ENCODE measurements at places on chromosomes 6 and 20. TPM values are rescaled to one million over a fixed set of nuclear protein-coding genes. Genes with fewer than 3 reads are reported as not detected.

Gene RPL7L1
- total RNA-seq = 112 TPM

Gene HSPA12B
- total RNA-seq = 4.9 TPM

Gene GGTLC1
- not detected for total RNA-seq

DNA sequence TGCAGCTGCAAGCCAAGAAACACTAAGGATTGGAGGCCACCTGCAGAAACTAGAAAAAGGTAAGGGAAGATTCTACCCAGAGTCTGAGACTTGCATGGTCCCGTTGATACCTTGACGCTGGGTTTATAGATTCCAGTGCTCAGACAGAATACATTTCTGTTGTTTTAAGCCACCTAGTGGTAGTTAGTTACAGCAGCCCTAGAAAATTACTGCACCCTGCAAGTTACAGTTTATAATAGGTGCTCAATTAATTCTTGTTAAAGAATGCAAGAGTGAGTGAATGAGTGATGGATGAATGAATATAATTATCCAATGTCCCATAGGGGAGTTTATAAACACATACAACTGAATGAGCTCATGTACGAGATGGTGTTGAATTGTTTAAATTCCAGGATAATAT is 453.1 kb upstream of the SLC35B3 start:
- H3K36me3 ChIP-seq = no peaks in the 10 kb centered on the region
- H3K4me1 ChIP-seq = no peaks in the 10 kb centered on the region
- no peak overlapping the region for H3K27ac ChIP-seq
- H3K4me3 ChIP-seq = no peak overlapping the region
- DNase-seq = no peak
- no peaks in the 10 kb centered on the region for H3K27me3 ChIP-seq

DNA sequence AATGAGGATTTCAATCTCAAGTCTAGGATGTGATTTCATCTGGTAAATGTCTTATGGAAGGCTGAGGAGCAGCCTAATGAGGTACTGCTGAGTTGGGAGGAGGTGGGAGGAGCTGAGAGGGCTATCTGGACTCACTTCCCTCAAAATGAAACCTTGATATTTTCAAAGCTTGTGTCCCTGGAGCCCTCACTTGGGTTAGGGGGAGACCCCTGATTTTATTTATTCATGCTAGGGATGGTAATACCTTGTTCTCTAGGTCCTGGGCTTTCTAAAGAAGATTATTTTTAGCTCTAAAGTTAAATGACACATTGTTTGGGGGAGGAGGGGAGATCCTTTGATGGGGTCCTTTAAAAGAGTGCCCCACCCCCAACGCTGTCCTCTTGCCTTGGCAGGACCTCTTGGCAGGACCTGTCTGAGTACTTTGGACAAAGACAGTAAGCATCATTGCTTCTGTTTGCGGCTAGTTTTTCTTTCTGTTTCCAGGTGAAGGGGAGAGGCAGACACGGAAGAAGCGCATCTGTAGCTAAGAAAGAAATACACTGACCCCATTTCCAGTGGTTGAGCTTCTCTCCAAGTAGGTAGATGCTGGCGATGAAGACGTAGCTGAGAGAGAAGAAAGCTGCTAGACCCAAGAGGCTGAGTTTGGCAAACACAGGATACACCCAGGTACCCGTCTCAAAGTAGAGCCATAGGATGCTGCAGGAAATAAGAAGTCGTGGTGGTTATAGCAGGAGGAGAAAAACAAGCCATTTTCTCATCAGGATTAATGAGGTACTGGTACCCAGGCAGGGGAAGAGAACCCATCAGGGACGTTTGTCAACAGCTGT is 55.6 kb downstream of the ADTRP start:
- no peaks in the 10 kb centered on the region for H3K27me3 ChIP-seq
- no peak overlapping the region for H3K4me3 ChIP-seq
- H3K27ac ChIP-seq = no peak overlapping the region
- no peaks in the 10 kb centered on the region for H3K4me1 ChIP-seq
- H3K36me3 ChIP-seq = no peaks in the 10 kb centered on the region

DNA sequence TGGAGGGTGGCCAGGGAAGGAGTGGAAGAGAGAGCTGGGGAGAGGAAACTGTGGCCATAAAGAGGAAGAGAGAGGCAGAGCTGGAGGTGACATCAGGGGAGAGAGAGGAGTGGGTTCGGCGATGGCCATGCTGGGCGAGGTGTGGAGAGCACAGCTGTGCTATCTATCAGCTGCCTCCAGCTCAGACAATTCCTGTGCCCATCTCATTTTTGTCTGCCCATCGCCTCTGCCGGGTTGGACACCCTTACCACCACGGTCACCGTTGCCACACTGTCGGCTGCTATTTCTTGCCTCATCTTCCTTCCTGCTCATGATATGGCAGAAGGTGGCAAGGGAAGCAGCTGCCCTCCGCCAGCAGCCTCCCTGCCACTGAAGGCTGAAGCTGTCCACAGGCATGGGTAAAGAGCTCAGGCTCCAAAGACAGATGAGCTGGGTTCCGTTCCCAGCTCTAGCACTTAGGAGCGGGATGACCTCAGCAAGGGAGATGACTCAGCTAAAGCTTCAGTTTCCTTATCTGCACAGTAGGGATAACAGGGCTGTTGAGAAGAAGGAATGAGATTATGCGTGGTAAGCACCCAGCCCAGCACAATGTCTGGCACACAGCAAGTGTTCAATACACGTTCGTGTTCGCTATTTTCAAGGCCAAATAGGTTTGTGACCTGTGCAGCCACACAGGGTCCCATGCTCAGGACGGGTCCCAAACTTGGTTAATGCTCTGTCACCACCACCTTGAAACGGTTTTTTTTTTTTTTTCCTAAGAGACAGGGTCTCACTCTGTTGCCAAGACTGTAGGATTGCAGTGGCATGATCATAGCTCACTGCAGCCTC is 21.9 kb upstream of the TAF8 start:
- H3K27me3 ChIP-seq = 0 out of 2 replicates have a peak, but pooled peaks cover 2% of the 10 kb centered on the region
- H3K27ac ChIP-seq = no peak overlapping the region
- H3K4me3 ChIP-seq = no peak overlapping the region
- peaks cover 6% of the 10 kb centered on the region for H3K4me1 ChIP-seq
- DNase-seq = no peak
- no peaks in the 10 kb centered on the region for H3K36me3 ChIP-seq

DNA sequence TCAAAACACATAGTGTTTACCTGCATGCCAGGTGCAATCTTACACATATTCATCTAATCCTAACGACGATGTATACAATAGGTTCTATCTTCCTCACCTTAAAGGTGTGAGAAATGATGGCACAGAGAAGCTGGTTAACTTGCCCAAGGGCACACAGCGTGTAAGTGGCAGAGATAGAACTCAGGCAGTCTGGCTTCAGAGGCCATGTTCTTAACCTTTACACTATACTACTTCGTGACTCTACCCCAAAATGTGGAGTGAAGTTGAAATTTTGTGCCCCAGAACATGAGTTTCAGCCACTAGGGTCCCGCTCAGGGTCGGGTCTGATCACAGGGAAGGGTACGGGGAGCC is 584 bp downstream of the VPS52 start:
- H3K36me3 ChIP-seq = peaks cover 60% of the 10 kb centered on the region
- H3K4me3 ChIP-seq = peak overlapping the region; percentile 99
- peak overlapping the region; percentile 98 for H3K27ac ChIP-seq
- DNase-seq = no peak
- peaks cover 8% of the 10 kb centered on the region for H3K4me1 ChIP-seq
- no peaks in the 10 kb centered on the region for H3K27me3 ChIP-seq

DNA sequence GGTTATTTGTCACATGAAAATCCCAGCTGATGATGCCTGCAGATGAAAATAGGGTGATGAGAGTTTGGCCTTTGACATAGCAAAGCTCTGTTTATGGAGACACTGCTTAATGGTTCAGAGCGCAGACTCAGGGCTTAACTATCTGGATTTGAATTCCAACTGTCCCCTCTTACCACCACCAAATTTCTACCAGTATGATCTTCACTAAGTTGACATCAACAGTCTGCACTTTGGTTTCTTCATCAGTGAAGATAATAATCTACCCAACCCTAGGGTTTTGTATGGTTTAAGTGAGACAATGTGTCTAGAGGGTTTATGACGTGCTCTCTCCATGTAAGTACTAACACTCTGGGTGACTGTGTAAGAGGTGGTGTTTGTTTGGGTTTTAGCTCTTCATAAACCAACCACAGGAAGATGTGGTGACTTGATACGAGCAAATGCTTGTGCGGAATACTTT is 151.4 kb upstream of the TNFAIP3 start:
- DNase-seq = no peak
- no peaks in the 10 kb centered on the region for H3K27me3 ChIP-seq
- H3K4me1 ChIP-seq = no peaks in the 10 kb centered on the region
- H3K4me3 ChIP-seq = no peak overlapping the region

DNA sequence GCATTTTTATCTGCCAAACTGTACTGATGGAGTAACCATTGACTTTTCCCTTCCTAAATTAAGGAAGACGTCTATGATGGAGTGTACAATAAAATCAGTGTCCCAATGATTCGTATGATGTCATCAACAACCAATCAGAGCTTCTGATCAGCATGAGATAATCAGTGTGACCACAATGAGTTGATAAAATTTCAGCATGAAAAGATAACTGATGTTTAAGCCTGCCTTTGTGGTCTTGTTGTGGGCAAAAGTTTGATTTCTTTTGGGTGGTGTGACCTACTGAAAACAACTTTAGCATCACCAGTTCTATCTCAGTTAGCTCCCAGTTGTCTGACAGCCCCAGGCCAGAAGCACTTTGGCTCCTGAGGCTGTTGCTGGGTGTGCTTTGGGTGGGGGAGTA is 3.3 kb downstream of the PCIF1 start:
- no peaks in the 10 kb centered on the region for H3K27me3 ChIP-seq
- H3K4me1 ChIP-seq = peaks cover 5% of the 10 kb centered on the region
- DNase-seq = no peak
- no peak overlapping the region for H3K4me3 ChIP-seq
- no peak overlapping the region for H3K27ac ChIP-seq

- DNase-seq = no peak
- H3K36me3 ChIP-seq = peaks cover 3% of the 10 kb centered on the region
- no peak overlapping the region for H3K27ac ChIP-seq
- H3K27me3 ChIP-seq = no peaks in the 10 kb centered on the region
Measured at GRCh38 chr20:32238483-32239425, 31.1 kb downstream of the POFUT1 start.

Measured in H1 (cell line).